ENCODE measurements at places on chromosomes 13 and 19. TPM values are rescaled to one million over a fixed set of nuclear protein-coding genes. Genes with fewer than 3 reads are reported as not detected.
A peak's percentile ranks its signal among the peaks of the same experiment; 100 is the strongest.

Gene RFXAP
- 1.7 TPM for total RNA-seq

Gene SLITRK5
- total RNA-seq, result 0.43 TPM

Gene CNMD
- total RNA-seq, result not detected

Gene CFD
- 2.3 TPM for total RNA-seq

Gene BSPH1
- not detected for total RNA-seq

Gene ETV2
- 4.9 TPM for total RNA-seq

GRCh38 chr19:47719047-47719859, 6.0 kb downstream of the EHD2 start:
- DNase-seq, result peak; percentile 97

DNA sequence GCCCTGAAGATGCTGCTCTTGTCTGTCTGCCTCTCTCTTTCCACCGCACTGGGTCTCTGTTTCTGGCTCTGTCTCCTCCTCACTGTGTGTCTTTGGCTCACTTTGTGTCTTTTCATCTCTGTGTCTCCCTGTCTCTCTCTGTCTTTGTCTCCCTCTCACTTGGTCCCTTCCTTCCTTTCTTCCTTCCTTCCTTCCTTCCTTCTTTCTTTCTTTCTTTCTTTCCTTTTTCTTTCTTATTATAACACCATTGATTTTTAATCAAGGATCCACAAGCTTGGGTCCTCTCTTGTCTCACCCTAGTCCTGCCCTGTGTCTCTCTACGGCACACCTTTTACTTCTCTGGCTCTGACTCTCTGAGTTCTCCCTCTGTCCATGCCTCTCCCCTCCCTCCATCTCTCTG, 14.3 kb downstream of the CD177 start:
- no peak for DNase-seq

DNA sequence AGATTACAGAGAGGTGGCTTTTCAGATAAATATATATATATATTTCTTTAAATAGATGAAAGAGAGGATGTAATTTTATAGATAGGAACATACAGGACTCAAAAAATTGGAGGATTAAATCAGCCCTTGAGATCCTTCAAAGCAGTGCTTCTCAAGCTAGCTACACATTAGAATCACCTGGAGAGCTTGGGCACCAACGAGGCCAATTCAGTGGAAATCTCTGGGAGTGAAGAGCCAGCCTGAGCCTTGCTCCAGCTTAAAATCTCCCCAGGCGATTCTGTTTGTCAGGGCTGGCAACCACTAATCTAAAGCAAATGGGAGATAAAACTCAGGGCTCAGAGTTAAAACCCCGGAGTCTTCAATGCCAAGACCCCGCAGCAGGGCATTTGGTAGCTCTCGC, 15.0 kb upstream of the CLN5 start:
- DNase-seq, result no peak

- DNase-seq, result no peak
These were observed 64.2 kb downstream of the LNX2 start for GRCh38 chr13:27556109-27556508.

GRCh38 chr19:56987184-56987583, 132.6 kb upstream of the USP29 start:
- no peak for DNase-seq

GRCh38 chr13:69556540-69557196, 551.0 kb upstream of the ATXN8OS start:
- DNase-seq, result peak; percentile 49

DNA sequence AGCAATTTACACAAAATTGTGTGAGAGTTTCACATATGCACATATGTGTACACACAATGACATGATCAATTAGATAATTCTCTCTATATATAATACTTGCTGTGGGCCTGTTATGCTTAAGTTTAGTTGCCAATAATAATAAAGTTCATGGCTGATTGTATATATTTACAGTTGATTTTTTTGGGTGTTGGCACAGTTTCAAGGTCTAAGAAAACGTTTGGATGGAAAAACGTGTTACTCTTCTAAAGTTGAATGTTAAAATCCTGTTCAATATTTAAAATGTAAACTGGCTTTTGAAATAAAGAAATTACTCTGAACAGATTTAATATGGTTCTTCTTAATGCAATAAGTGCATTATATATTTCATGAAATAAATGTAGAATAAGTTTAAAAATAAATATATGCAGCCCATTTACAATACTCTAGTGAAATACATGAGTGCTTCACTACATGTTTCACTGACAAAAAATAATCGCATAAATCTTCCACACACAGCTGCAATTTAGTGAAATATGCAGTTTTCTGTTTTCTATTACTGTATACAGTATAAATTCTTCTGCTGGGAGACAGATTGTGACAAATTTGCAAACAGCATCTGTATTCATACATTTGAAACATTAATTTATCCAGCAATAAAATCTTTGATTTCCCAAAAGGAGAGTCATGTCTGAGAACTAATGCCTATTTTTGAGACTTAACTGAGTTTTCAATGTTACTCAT, 586.9 kb upstream of the KLHL1 start:
- DNase-seq, result no peak

DNA sequence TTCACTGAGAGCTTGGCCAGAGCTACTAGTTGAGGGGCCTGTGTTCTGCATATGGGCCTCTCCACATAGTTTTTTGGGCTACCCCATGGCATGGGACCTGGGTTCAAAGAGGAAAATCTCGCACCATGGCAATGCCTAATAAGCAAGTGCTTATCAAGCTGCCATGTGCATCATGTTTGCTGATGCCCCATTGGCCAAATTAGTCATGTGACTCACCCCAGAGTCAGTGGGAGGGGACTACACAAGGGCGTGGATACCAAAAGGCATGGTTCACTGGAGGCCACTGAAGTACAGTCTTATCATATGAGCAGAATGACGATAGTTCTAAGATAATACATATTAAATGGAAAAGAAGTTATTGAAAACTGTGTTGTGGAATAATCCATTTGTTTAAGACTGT, 214.8 kb downstream of the LMO7 start:
- DNase-seq, result no peak
